Kidney (tissue), 22 donors: ENCODE measurements at places on chromosomes 7 and 10. TPM values are rescaled to one million over a fixed set of nuclear protein-coding genes. Genes with fewer than 3 reads are reported as not detected.

ANKRD2 gene
- 10.0 TPM for polyA plus RNA-seq

SMO gene
- polyA plus RNA-seq = 20.8 TPM

SAMD9L gene
- 4.5 TPM for polyA plus RNA-seq

FAM13C gene
- 1.5 TPM for polyA plus RNA-seq

AGAP3 gene
- 35.8 TPM for polyA plus RNA-seq

- peak; percentile 65 for DNase-seq
Measured at GRCh38 chr10:60048091-60048501, 141.7 kb upstream of the CCDC6 start.

DNA sequence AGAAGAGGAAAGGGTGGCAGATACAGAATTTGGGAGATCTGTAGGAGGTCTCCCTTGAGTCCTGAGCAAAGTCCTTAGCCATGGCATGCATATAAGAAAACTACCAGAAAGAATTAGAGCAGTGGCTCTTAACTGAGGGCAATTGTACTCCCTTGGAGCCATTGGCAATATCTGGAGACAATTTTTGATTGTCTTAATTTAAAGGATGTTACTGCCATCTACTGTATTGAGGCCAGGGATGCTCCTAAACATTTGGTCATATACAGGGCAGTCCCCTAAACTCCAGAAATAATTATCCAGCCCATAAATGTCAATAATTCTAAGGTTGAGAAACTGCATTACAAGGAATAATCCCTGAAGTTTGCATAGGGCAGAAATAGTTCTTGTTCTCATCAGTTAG, 136.4 kb upstream of the ODAD2 start:
- no peak for DNase-seq

GRCh38 chr10:104683567-104683966, 42.5 kb downstream of the SORCS3 start:
- DNase-seq = no peak

- no peak for DNase-seq
Measured at GRCh38 chr7:158707610-158708009, 3.0 kb upstream of the NCAPG2 start.

- DNase-seq = no peak
Measured at GRCh38 chr10:14560274-14560673, 214.4 kb downstream of the FAM107B start.

DNA sequence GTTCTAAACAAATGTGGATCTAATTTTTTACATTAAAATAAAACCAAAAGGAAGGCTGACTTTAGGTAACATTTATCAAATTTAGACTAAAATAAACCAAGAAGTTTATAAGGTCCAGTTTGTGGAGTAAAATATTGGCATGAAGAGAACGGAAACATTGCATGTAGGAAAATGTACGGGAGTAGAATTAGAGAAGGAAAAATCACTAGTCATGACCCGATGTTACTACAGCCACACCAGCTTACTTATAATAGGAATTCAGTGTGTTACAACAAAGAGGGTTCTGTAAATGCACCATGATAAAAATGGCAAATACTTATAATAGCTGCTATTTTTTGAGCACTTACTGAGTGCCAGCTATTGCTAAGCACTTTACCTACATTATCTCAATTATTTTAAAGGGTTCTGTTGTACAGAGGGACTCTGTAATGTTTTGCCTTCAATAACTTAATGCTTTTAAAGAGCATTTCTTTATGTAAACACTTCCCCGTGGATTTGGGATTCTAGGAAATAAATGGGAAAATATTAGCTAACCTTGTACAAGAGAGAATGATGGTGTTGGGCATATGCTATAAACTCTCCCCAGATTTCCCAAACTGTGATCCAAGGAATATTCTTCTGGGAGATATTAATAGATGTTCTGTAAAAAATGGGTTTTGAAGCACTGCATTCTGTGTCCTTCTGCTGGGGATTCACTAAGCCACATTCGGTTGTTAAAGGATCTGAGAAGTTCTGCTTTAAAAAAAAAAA, 296.7 kb downstream of the BBS9 start:
- no peak for DNase-seq

GRCh38 chr7:140229591-140230515, 53.1 kb upstream of the KDM7A start:
- peak; percentile 45 for DNase-seq

- peak; percentile 81 for DNase-seq
Measured at GRCh38 chr7:74206589-74207120, 3.2 kb upstream of the LAT2 start.

DNA sequence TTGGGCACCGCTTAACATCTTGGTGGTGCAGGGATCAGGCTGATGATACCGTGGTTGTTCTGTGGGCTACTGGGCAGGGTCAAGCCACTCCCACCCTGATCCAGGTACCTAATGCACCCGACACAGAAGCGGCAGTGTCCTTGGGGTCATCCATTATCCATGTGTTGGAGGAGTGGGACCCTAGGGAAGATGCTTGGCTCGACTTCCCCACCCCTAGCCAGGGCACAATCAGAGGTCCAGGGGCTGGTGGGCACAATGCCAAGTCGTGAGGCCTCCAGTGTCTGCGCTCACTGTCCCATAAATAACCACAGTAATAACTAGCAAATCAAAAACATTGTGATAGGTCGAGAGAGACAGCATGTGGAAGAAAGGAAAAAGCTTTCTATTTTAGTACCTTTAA, 37.7 kb downstream of the HTRA1 start:
- no peak for DNase-seq

- no peak for DNase-seq
Measured at GRCh38 chr10:69483963-69484362, 32.7 kb downstream of the TSPAN15 start.

GRCh38 chr10:119355930-119356329, 148.6 kb downstream of the GRK5 start:
- DNase-seq = no peak
